ENCODE measurements at places on chromosomes 5 and 9.

- DNase-seq = no peak
Measured at GRCh38 chr5:68303038-68303738, 87.6 kb downstream of the PIK3R1 start.

GRCh38 chr9:122988920-122989621 is 44.4 kb upstream of the GPR21 start:
- no peak for DNase-seq

DNA sequence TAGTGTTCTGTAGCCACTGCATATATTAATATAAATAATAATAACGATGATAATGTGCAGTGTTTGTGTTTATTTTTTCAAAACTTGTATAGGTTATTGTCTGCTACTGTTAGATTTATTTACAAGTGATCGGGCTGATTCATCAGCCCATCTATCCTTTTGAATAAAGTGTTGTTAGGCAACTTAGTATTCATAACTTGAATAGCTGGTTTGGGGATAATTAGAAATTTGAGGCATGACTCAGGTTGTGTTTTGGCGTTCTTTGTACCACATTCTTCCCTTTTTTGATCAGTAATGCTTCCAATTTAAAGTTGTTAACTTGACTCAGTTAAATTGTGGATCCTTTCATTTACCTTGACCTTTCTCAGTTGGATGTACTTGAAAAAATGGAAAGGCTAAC is 69.7 kb downstream of the FOCAD start:
- no peak for DNase-seq

GRCh38 chr9:136231478-136232297 is 13.9 kb downstream of the QSOX2 start:
- no peak for DNase-seq

DNA sequence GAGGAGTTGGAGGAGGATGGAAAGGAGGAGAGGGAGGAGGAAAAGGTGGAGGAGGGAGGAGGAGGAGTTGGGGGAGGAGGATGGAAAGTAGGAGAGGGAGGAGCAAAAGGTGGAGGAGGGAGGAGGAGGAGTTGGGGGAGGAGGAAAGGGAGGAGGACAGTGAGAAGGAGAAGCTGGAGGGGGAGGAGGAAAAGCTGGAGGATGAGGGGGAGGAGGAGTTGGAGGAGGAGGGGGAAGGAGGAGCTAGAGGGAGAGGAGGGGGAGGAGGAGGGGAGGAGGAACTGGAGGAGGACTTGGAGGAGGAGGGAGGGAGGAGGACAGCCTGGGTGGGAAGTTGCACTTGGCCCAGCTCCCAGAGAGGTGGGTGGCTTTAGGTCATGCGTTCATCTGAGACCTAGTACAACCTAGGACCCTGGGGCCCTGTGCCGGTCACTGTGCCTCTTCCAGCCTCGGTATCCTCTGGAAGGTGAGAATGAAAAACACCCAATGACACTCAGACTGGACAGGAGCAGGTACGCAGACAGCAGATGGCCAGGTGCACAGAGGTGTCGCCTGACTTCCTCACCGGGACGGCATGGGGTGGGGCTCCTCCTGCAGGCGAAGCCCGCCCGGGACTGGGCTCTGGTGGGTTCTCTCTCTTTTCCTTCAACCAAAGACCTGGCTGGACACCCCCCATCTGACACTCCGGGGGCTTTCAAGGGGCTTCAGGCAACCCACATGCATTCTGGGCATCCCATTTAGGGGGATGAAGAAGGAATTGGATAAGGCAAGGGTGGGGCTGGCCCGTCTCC is 12.2 kb upstream of the SLC2A6 start:
- no peak for DNase-seq

DNA sequence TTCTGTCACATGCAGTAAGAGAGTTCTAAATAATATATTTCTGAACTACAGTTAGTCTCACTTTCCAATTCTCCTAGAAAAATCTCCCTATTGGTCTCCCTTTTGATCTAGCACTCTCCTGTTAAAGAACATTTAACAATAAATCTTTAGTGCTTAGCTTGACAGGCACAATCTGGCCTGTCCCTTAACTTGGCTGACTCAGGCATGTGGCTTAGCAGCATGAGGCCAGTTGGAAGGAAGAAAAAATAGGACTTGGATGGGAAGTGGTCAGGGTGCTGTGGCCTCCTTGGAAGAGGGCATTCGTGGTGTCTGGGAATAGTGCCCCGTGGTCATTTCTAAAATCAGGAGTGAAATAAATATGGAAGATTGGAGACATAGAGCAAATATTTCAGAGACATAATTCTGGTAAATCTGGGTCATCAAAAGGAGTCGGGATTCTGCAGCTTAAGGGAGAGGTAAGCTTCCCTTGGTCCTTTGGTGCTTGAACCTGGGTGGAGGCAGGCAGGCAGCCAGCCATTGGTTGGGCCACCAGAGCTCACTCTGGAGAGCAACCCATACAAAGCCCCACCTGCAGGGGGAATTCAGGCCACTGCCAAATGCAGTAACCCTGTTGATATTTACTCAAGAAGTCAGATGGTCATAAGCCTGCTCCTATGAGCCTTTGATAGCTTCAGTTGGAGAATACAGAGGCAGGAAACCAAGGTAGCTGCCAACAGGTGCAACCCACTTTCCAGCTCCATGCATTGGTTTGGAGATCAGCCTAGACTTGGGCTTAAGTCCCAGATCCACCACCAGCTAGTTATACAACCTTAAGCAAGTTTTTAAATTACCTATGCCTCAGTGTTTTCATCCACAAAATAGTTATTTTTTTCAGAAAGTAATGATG is 28.8 kb upstream of the TLE4 start:
- no peak for DNase-seq

DNA sequence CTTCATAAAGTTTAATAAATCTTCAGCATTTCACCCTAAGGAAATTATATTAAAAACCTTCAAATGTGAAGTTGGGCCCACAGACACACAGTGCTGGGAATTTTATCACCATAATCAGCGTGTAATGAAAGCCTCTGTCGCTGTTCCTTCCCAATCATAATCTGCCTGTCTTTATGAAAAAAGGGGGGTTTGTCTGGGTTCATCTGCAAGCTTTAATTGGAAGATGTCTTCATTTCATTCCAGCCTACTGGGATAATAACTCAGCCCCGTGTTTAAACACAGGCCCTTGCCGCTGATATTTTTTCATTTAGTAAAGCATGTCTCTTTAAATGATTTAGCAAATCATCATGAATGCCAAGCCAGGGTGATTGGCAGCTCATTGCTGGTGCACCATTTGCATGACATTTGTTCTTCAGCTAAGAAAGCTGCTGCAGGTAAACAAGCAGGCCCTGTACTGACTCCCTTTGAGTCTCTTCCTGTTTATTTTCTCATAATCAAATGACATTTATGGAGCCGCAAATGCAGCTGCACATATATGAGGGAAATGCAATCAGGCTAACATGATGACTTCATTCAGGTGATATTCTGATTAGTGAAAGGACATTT is 362.9 kb upstream of the TLE4 start:
- no peak for DNase-seq

- no peak for DNase-seq
Measured at GRCh38 chr9:81052846-81053245, 636.5 kb downstream of the TLE1 start.

- DNase-seq = no peak
Measured at GRCh38 chr5:44885903-44886302, 77.2 kb downstream of the MRPS30 start.

DNA sequence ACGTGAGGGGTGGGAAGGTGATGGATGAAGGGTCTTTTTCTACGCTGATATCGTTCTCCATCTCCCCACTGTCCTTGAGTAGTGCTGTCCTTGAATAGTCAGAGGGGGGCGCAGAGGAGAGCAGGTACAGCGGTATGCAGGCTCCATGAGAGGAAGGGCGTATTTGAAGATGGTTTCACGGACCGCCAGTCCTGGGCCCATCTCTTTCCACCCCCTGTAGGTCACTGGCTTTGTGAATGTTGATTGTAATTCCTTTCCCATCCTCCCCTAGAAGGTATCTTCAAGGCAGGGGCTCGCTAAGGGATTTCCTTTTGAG is 40.8 kb upstream of the DAB2IP start:
- no peak for DNase-seq

DNA sequence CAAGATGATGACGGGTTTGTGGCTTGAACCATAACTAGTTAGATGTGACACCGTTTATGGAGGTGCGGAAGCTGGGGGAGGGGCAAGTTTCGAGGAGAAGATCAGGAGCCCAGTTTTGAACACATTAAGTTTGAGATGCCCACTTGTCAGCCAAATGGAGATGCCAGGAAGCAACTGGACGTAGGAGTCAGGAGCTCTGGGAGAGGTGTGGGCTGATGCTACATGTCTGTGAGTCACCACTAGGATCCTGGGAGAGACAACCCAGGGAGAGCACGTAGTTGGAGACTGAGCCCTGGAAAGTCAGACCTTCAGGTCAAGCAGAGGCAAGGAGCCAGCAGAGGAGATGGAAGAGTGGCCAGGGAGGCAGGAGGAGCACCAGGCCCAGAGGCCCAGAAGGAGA is 48.8 kb upstream of the SLC25A51 start:
- DNase-seq = no peak

GRCh38 chr5:64163746-64164145 is 1.9 kb upstream of the RNF180 start:
- no peak for DNase-seq

- no peak for DNase-seq
Measured at GRCh38 chr5:32172923-32173266, 1.2 kb downstream of the GOLPH3 start.

- DNase-seq = no peak
Measured at GRCh38 chr5:80041527-80041926, 6.4 kb downstream of the THBS4 start.

- no peak for DNase-seq
Measured at GRCh38 chr5:134545070-134545868, 19.8 kb downstream of the JADE2 start.

GRCh38 chr5:3584724-3585531 is 10.7 kb upstream of the IRX1 start:
- no peak for DNase-seq

- DNase-seq = no peak
Measured at GRCh38 chr5:10485142-10485795, 43.6 kb downstream of the ROPN1L start.

DNA sequence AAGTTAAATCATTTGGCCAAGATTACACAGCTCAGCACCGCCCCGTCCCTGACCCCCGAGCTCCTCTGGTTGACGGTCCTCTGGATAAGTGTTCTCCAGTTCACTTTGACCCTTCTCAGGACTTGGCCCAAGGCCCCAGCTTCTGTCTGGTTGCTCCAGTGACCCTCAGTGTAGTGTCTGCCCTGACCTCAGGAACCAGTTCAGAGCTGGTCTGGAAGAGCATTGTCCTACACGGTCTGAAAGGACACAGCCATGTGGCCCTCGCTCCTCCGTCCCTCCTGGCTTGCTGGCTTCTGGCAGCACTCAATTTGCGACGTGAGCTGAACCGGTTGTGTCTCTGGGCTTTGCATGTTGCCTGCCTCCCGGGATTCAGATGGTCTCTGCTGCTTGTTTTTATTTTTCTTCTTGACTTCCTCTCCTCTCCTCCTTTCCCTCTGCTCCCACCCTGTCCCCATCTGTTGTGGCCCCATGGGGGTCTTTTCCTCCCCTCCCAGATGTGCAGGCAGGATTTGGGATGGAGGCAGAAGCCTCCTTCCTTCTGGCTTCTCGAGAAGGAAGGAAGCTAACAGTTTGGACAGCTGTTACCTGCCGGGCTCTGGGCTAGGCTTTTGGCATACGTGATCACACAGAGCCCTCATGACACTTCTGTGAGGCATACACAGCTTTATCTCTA is 72.0 kb downstream of the PPARGC1B start:
- DNase-seq = no peak

GRCh38 chr5:13536933-13537332 is 407.6 kb downstream of the DNAH5 start:
- DNase-seq = no peak

- DNase-seq = no peak
Measured at GRCh38 chr9:130217838-130218237, 45.6 kb downstream of the NCS1 start.
